ENCODE measurements at places on chromosomes 12 and 14. TPM values are rescaled to one million over a fixed set of nuclear protein-coding genes. Genes with fewer than 3 reads are reported as not detected.

DNA sequence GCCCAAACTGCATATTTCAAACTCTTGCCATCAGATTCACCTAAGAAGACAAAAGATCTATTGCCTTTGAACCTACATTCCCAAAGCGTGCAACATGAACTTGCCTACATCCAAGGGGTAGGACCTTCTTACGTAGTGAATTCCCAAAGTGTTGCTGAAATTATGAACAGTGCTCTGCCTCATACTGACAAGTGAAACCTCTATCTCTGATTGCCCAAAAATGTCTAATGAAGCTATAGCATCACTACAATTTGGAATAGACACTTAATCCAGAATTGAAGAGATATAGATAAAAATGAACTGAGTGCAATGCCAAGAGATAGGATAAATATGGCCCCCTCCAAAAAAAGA, 31.1 kb downstream of the CLEC2D start:
- no peak for DNase-seq

DNA sequence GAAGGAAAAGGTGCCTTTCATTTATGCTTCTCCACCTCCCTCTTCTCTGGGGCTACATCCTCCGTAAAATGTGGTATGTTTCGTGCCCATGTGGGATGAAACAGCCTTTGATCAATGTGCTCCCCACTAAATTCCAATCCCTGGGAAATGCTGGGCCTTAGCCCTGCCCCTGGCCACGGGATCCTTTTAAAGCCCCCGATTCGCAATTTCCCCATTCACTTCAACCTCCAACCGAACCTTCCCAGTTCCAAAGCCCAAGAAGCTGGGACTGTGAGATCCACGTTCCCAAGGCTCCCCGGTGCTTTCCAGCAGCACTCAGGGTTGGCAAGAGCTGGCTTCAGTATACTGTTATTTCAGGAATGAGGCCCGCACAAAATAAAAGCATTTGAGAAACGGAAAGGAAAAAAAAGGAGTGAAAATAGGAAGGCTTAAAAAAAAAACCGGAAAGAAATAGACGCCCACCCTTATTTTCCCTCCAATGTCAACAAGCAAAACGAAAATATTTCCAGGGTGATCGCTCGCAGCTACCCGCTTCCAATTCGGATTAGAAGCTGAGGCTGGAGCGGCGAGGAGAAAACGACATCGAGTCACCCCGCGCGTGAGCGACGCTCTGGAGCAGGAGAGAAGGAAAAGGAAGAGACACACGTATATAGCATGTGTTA, 1.3 kb upstream of the FOXG1 start:
- DNase-seq = no peak

DNA sequence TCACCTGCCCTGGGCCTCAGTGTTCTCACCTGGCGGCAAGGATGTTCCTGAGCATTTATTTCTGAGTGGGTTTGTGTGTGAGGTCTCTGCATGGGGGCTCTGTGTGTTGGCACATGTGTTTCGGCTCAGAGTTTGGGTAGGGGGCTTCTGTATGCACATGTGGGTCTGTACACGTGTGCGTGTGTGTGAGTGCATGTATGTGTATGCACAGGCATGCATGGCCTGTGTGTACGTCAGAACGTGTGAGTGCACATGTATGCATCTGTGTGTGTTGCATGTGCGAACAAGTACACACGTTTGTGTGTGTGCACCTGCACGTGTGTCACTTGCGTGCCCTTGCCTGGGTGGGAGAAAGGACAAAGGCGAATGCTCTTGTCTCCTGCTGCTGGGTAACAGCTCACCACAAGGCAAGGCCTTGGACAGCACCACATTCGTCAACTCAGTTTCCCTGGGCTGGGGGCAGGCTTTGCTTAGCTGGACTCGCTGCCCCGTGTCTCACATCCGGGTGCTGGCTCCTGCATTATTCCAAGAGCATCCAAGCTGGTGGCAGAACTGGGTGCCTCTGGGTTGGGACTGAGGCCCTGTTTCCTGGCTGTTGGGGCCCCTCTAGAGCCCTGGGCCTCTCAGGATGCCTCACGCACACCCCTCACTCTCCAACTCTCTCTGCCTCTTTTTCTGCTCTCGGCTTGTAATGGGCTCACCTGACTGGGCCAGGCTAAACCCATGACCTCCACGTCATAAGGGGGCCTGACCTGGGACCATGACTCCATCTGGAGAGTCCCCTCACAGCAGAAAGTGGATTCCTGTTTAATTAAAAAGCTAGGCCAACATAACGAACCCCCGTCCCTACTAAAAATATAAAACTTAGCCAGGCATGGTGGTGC, 153.6 kb upstream of the C14orf180 start:
- DNase-seq = no peak

GRCh38 chr14:61934385-61934784, 172.2 kb downstream of the SNAPC1 start:
- DNase-seq = no peak

GRCh38 chr12:69509308-69509736, 39.1 kb downstream of the FRS2 start:
- DNase-seq = no peak

GRCh38 chr12:27896419-27896990, 76.0 kb downstream of the PTHLH start:
- no peak for DNase-seq

DNA sequence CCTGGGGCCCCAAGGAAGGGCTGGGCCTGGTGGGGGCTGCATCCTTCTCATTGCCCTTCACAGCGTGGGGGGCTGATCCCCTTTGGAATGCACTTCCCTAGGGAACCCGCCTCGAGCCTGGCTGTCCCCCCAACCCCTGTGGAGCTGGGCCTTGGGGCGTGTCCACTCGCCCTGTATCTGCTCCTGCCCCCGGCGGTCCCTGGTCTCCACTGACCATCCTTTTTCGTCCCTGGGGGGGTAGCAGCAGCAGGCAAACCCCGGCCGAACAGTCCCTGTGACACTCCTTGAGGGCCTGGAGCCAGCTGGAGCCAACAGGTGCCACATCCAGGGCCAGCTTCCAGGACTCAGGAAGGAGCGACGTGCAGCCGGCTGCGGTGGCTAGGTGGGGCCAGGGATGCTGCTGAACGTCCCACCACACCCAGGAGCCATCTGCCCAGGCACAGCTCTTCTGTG, 9.4 kb upstream of the GPR132 start:
- no peak for DNase-seq

DNA sequence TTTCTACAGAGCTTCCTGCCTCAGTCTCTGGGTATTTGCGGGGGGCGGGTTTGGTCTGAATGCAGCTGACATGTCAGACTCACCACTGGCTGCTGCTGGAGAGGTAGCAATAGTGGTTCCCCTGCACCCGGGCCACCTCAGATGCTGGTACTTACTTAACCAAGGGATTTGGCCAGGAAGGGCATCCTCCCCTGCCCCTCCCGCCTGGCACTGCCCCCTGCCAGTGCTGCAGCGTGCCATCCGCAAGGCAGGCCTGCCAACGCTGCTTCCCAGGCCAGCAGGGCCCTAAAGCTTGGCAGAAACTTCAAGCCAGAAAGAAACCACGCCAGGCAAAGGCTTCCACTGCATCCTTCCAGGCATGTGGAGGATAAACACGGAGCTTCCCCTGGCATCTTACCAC, 22.1 kb downstream of the RAB35 start:
- no peak for DNase-seq

- DNase-seq = no peak
These were observed 77.7 kb upstream of the GNPNAT1 start for GRCh38 chr14:52868911-52869618.

DNA sequence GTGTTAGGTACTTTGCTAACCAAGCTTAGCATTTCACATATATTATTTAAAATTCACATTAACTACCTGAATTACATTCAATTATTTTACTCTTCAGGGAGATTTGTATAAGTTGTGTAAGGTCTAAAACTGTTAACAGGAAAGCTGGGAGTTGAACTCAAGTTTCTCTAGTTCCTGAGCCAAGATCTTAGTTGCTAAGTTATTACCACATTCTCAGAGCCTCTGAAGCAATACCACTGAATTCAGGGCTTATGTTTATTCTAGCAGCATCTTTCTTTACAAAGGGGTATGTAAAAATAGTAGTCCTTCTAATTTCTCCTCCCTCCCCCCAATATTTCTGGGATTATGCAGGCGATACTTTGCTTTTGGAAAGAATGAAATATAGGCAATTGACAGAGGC, 786.8 kb downstream of the DIO2 start:
- DNase-seq = no peak

DNA sequence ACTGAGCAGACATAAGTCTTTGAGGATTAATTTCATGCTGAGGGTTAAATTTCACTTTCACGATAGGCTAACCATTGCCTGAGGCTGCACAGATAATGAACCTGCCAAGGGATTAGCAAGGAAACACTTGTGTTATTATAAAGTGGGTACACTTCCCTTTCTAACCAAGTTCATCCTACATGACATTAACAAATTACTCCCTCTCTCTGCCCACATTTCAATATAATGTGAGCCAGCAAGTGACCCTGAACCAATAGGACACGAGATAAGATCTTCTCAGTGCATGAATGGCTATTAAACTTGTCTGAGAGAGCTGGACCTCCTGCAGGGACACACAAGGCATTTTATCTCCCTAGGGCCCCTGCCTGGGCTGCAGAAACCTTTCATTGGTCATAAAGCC, 173.5 kb downstream of the PAX9 start:
- DNase-seq = no peak

The CRIP2 gene
- total RNA-seq = 515 TPM

The SYNDIG1L gene
- not detected for total RNA-seq

The NGDN gene
- total RNA-seq = 26.5 TPM

The RBM19 gene
- 21.3 TPM for total RNA-seq

The OTUB2 gene
- total RNA-seq = 5.7 TPM
